ENCODE measurements at places on chromosomes 4 and X.

GRCh38 chr4:153759407-153760316 lies at the start of gene RNF175:
Gene RNF175 (minus strand): TSS chr4:153760024. CDS start chr4:153759862, 162 bp downstream.
- no peak for DNase-seq

GRCh38 chrX:43505769-43506168 lies 150.3 kb upstream of the MAOA start:
- DNase-seq, result no peak

DNA sequence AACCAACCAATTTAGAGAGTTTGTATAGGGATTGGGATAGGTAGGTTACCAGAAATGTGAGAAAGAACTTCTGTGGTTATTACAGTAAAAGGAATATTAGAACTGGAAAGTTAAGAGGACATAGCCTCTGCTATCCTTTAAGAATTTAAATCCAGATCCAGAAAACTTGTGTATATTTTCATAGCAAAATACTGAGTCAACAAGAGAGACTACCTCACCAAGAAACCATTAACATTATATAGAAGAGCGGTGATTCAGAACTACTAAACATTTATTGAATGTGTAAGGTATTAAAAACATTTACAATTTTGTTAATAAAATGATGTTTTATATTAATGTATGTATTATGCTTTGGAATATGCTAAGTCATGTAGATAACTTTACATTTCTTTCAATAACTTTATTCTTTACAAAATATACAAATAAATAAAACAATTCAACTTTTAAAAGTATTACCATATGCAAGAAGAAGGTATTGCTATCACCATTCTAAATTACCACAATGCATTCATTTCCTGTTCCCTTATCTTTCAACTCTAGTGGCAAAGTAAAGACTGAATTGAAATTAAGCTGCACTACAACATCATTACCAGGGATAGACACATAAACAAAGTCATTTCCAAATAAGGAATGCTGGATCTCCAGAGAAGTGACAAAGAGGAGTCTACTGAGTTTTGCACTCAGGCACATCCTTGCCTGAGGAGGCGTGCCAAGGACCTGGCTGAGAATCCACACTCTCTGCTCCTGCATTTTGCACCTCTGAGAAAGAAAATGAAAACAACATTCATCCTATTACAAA lies 6.1 kb upstream of the BDH2 start:
- DNase-seq, result no peak

GRCh38 chrX:39477762-39478120 lies 620.0 kb downstream of the BCOR start:
- DNase-seq, result peak; percentile 29

- peak; percentile 73 for DNase-seq
Observed at GRCh38 chrX:37846934-37847732, at the start of gene DYNLT3. Gene DYNLT3 (minus strand): TSS chrX:37847571. CDS start chrX:37847510, 61 bp downstream.

GRCh38 chr4:159555873-159556272 lies 453.0 kb downstream of the RAPGEF2 start:
- no peak for DNase-seq

GRCh38 chrX:10756441-10756840 lies 136.1 kb upstream of the MID1 start:
- no peak for DNase-seq

DNA sequence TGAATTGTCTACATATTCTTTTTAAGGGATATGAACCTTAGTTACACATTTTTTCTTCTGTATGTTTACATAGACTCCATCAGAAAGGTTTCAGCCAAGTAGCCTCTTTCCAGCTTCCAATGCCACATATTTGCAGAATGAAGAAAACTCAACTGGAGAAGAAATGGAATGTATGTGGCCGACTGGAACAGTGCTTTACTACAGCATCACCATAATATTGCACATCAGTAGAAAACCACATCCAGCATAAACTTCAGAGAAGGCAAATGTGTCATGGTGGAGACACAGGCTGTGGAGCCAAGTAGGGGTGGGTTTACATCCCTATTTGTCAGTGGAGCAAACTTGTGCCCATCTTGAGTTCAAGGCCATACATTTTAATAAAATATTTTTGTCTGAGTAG lies 204.8 kb upstream of the LDB2 start:
- DNase-seq, result no peak

DNA sequence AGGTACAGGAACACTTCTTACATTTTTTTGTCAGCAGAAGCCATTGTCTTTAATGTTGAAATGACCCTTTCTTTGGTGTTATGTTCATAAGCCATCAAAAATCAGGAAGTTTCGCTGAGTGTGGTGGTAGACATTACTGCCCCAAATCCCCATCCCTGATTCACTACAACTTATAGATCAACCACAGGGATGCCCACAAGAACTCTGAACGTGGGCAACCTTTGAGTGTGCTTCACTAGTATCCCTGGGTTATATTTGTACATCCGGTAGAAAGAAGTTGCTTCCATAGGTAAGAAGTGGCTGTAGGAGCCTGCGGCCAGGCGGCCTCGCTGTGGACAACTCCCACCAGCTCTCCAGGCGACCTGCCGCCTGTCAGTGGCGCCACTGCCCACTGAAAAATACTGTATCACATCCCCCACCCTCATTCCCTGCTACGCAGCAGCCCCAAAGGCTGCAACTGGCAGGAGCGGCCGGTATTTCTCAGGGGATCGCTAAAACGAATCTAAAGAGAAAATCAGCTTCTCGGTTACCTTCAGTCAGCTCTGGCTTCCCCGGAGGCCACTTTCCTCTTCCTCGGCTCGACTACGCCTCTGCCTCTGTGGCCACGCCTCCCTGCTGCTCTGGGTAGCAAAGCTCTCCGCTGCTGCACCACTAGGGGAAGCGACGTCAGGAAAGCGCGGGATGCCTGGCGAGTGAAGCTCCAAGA lies 13.9 kb upstream of the ETDC start:
- peak; percentile 54 for DNase-seq

DNA sequence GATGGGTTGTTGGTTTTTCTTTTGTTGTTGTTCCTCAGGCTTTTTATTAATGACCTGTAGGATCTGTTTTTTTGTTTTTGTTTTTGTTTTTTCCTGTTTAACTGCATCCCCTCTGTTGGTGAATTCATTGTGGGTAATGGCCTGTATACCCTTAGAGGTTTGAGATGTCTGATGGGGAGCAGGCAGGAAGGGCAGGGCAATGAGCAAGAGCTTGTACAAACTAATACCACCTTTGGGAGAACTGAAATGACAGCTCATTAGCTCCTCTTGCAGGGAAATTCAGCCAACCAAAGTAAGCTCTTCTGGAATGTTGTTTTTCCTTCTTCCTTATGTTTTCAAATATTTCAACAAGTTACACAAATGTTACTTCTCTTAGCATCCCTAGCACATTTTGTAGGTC lies 23.4 kb downstream of the SH2D1A start:
- DNase-seq, result no peak

DNA sequence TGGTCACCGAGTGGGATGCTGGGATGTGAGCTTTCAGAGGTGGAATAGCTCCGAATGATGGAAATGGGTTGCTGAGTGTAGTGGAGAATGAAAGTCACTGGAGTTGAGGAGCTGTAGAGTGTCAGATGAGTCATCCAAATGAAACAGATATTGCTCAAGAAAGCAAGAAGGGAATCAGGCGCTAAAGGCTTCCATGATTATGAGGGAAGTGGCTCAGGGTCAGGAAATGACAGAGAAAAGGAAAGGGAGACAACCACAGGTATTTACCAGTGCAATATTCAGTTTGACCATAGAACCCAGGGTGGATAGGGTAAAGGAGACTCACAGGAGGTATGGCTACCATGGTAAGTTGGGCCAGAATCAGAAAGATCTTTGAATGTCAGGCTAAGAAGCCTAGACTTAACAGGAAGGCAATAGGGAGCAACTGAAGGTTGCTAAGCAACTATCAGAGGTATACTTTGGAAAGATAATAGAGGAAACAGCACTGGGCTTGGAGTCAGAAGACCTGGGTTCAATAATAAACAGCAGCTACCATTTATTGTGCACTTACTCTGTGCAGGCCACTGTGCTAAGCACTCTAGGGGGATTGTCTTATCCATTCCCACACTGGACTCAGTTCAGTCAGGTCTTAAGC lies 11.7 kb downstream of the LAS1L start:
- no peak for DNase-seq

- DNase-seq, result no peak
Observed at GRCh38 chrX:49282647-49283011, 13.0 kb downstream of the PPP1R3F start.

- DNase-seq, result peak; percentile 56
Observed at GRCh38 chrX:40099055-40099958, 1.5 kb upstream of the BCOR start.

- DNase-seq, result no peak
Observed at GRCh38 chrX:46873746-46874145, 36.9 kb downstream of the RP2 start.

- DNase-seq, result no peak
Observed at GRCh38 chrX:74340051-74340450, 36.1 kb downstream of the ZCCHC13 start.

GRCh38 chr4:188316391-188316790 lies 177.2 kb downstream of the TRIML1 start:
- DNase-seq, result no peak

- DNase-seq, result no peak
Observed at GRCh38 chr4:105896461-105896942, 1.2 kb downstream of the NPNT start.

- no peak for DNase-seq
Observed at GRCh38 chr4:139647184-139647583, 18.4 kb upstream of the MGST2 start.

DNA sequence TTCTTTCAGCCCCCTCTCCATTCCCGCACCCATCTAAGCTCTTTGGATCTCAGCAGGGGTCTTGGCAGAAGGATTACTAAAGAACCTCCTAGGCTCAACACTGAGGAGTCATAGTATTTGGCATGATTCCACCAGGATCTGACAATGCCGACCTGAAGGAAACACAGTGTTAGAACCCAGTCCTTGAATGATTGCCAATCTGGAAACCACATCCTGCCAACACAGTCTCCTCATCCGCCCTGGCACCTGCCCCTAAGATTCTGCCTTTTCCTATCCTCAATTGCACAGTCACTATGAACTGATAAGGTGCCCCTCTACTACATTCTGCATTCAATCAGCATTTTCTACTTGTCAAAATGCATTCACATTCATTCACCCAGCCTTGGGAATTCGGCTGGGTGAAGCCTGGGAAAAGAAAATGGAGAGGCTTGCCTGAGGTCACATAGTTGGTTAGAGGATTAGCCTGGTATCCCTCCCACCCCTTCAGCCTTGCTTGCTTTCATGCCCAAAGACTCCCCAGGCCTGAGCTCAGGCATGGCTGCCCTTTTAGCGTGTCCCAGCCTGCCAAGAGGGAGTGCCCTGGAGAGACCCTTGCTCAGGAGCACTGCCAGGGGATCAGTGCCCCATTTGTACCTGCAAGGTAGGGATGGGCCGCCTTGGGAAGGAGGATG lies 2.2 kb upstream of the CLDN2 start:
- peak; percentile 16 for DNase-seq

DNA sequence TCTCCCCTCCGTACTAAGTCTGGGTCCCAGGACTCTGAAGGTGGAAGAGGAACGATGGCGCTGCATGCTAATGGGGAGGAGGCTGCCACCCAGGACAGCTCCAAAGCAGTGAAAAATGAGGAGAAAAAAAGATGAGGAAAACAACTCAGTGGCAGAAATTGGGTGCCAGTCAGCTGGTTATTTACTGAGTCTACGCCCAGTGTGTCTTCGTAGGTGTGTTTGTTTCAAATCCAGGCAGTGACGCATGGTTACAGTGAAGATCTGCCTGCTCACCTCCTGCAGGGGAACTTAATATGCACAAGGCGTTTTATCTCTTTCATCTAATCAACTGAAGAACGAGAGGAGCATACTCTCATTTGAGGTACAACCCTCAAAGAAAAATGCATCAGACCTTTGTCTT lies 70.9 kb upstream of the FBXW7 start:
- peak; percentile 21 for DNase-seq

GRCh38 chrX:42149765-42150164 lies 226.4 kb upstream of the CASK start:
- DNase-seq, result no peak

DNA sequence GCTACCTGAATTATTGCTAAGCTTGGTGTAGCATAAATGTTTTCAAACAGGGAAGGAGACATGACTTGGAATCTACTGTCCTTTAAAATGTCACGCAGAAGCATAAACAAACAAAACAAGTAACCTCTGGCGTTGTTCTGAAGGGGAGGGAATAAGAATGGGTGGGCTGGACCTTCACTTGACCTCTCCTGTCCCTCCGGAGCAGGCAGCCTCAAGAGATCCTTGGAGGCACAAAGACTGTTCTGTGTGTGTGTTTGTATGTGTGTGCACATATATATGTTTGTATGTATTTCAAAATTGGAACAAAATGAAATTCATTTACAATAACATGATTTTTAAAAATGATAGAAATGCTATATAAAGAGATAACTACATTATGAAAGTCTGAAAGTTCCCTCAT lies 91.3 kb upstream of the DCLK2 start:
- DNase-seq, result no peak

DNA sequence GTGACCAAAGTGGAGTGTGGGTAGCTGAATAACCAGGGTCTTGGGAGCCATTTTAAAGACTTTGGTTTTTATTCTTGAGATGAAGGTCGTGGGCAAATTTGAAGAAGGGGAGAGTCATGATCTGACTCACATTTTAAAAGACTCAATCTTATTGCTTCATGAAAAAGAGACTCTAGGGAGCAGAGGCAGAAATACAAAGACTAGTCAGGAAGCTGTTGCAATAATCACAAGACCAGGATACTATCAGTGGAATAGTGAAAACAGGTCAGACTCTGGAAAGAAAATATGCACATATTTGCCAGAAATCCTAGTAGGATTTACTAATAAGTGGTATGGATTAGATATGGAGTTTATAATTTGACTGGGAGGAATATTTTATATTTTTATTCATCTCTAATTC lies 448.4 kb downstream of the RAPGEF2 start:
- no peak for DNase-seq

- no peak for DNase-seq
Observed at GRCh38 chrX:119381349-119381944, 17.7 kb upstream of the SLC25A43 start.

DNA sequence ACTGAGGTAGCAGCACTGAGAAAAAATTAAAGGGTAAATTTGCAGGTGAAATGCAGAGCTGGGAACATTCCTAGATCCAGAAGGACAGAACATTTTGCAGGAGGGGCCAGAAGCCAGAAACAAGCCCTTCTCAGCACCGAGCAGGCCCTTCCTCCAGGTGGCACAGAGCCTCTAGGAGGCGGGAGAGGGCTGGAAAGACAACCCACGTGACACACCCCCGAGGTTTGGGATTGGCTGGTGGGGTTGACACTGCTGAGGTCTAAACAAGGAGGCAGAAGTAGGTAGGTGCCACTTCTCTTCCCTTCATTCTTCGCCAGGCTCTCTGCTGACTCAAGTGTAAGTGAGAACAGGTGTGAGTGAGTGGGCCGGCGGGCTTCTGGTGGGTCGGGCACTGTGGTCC lies at the start of gene PAGE4:
TSS of gene PAGE4 (plus strand) at position 288 of the 400 bp plus-strand sequence. CDS start 1,126 bp downstream, outside the sequence.
- DNase-seq, result no peak

All from CD4-positive, alpha-beta T cell treated with Interleukin-15 for 4 hours (primary cell).